ENCODE measurements at places on chromosomes 12 and 14.

DNA sequence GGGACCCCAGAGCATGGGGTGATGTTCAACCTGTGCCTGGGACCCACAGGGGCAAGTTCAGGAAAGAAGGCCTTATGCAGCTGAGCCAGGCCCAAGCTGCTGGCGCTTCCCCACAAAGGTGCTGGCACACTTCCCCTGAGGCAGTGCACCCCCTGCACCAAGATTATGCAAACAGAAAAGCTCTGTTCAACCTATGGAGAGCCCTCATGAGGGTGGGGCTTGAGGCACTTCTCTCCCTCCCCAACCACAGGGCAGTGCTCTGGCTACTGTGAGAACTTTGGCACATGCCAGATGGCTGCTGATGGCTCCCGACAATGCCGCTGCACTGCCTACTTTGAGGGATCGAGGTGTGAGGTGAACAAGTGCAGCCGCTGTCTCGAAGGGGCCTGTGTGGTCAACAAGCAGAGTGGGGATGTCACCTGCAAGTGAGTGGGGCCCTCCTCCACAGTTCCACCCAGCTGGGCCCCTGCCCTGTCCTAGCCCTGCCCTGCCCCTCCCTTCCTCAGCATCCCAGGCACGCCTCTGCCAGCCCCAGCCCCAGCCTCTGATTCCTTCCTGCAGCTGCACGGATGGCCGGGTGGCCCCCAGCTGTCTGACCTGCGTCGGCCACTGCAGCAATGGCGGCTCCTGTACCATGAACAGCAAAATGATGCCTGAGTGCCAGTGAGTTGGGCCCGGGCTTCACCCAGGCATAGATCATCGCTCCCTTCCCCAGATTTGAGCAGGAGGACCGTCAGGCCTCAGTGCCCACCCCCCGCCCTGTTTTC lies 5.5 kb upstream of the NXPH4 start:
- DNase-seq = no peak

GRCh38 chr12:117882181-117882580 lies 86.6 kb downstream of the KSR2 start:
- no peak for DNase-seq

DNA sequence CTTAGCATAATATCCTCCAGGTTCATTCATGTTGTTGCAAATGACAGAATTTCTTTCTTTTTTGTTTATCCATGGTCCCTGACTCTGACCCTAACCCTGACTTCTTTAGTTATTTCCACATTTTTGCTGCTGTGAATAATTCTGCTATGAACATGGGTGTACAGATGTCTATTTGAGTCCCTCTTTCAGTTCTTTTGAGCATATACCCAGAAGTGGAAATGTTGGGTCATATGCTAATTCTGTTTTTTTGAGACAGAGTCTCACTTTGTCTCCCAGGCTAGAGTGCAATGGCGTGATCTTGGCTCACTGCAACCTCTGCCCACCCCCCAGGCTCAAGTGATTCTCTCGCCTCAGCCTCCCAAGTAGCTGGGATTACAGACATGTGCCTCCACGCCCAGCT lies 33.1 kb downstream of the KNTC1 start:
- no peak for DNase-seq

DNA sequence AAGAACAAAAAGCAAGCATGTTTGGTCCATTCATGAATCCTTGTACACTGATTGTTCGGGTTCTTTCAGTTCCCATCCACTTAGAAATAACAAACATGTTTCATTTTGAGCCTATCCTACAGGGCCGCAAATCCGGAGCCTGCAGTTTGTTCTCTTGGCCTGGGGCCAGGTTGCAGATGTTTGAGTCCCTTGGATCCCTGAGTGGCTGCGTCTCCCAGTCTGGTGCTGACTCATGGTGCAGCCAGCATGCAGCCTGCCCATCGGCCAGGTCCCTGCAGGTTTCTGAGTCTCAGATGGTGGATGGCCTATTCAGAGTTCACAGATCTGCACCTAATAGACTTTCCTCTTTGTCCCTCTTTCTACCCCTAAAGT lies 1.9 kb upstream of the DYNC1H1 start:
- no peak for DNase-seq

DNA sequence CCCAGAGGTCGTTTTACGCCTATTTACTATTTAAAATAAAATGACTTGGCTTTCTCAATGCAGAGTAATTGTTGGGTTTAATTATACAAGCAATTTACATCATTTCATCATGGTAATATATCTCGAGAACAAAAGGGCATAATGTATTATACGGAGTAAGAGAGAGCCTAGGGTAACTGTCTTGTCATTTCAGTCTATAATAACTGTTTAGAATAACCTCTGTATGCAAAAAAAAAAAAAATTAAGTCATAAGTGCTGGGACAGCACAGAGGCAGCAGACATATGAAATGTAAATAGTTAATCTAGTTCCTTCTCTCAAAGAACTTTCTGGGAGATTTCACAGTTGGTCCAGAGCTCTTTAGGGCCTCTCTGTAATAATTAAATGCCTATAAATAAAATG lies 284.9 kb downstream of the TMTC2 start:
- no peak for DNase-seq

- no peak for DNase-seq
Observed at GRCh38 chr14:75441728-75442127, 13.9 kb downstream of the JDP2 start.

- DNase-seq = no peak
Observed at GRCh38 chr14:85421186-85421877, 108.6 kb upstream of the FLRT2 start.

- no peak for DNase-seq
Observed at GRCh38 chr14:61513986-61514830, 181.1 kb upstream of the HIF1A start.

DNA sequence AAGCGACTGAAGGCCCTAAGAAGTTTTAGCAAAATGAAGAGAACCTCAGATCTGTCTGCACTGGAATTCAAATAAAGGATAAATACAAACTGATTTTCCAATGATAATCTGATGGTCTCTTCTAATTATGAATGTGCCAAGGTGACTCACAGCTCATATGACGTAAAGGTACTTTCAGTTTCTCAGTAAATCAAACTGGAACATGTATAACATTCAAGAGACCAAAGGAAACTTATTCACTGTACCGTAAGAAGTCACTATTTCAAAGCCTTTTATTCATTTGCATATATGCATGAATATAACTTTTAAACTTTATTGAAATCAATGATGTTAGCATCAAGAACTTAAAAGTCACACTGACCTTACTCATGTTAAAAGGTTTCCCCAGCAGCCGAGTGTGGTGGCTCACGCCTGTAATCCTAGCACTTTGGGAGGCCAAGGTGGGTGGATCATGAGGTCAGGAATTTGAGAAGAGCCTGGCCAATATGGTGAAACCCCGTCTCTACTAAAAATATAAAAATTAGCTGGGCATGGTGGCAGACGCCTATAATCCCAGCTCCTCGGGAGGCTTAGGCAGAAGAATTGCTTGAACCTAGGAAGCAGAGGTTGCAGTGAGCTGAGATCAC lies 52.2 kb downstream of the ATXN2 start:
- no peak for DNase-seq

- no peak for DNase-seq
Observed at GRCh38 chr12:116138781-116139180, 138.7 kb downstream of the MED13L start.

DNA sequence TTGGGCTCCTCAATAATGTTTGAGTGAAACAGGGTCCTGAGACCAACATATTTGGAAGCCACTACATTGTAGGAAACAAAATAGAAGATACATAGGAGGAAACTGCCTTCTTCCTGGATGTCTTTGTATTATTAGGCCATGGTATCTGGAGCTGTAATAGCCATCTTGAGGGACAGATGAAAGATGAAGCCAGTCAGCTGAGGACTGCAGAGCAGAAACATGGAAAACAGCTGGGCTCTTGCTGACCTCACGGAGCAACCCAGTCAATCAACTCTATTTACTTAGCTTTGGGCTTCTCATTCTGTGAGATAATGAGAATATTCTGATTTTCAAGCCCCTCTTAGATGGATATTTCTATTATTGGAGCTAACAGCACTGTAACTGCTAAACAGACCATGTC lies 962.4 kb downstream of the BCL11B start:
- DNase-seq = no peak

DNA sequence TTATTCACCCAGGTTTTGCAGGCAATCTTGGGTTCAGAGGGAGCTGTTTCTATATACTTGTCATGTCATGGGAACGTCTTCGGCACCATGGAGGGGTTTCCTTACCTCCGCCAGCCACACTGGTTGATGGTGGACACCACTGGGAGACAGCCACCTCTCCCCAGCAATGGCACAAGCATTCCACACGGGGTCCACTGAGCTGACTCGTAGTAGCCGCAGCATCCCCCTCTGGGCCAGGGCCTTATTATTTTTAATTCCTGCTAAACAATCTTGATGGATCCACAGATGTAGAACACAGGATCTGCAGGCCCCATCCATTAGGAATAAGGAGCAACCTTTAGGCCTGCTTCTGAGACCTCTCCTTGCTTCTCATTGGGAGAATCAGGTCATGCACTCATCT lies 132.9 kb downstream of the DICER1 start:
- DNase-seq = no peak

- no peak for DNase-seq
Observed at GRCh38 chr14:94483071-94483451, 7.1 kb upstream of the SERPINA9 start.

- no peak for DNase-seq
Observed at GRCh38 chr14:102994689-102995088, 62.7 kb downstream of the CDC42BPB start.

GRCh38 chr12:16984484-16984883 lies 378.5 kb upstream of the LMO3 start:
- DNase-seq = no peak

- DNase-seq = no peak
Observed at GRCh38 chr12:130427381-130427887, 89.7 kb downstream of the PIWIL1 start.

DNA sequence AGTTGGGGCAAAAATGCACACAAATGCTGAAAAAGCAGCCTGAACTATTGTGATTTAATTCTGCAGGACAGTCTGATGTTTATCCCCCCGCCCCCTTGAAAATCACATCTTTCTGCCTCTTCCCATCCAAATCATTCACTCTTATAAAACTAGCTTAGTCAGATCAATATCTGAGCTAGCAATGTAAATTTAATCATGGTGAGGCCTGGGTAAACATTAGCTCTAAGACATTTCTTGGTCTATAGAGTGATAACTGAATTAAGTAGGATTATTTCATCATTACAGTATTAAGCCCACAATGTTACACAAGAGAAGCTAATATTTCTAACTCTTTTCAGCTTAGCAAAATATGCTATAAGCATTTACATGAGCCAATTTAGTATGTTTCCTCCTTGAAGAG lies 9.1 kb upstream of the PCED1B start:
- DNase-seq = no peak

DNA sequence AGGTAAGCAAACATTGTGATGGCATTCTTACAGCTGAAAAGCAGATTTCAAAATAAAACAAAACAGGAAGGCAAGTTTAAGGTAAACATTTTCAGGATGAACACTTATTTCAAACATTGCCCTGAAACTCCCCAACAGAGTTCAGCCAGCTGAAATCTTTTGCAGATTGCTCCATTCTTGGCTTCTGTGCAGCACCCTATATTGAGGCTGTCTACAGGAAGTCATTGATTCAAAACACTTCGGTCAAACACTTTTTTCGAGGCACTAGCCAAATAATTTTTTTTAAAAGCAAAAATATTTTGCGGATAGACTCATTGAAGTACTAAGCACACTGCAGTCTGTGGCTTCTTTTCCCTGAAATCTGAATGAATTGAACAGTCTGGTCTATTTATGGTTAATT lies 318.1 kb upstream of the PDE3A start:
- DNase-seq = no peak

DNA sequence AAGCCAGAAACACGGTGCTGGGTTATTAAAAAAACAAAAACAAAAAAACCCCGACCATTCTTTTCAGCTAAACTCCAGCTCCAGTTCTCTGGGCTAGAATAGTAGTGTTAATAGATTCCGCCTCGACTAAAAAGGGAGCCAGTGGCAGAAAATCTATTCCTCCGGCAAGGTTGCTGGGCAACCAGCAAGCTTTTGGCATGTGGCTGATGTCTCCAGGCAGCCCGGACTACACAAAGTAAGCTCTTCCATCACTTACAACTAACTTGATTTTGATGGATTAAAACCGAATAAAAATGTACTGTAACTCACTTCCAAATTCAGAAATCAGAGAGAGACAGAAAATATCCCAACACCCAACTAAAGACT lies 126.4 kb upstream of the FOXN3 start:
- DNase-seq = no peak

- peak; percentile 52 for DNase-seq
Observed at GRCh38 chr12:116336542-116337065, 59.1 kb upstream of the MED13L start.

GRCh38 chr14:69766984-69767368 lies at the start of gene SRSF5:
Gene SRSF5, plus strand, starts transcription at chr14:69767142. Its CDS starts 1,015 bp downstream, at chr14:69768157.
- DNase-seq = peak; percentile 77

- DNase-seq = no peak
Observed at GRCh38 chr14:89486961-89487360, 69.9 kb upstream of the FOXN3 start.

- DNase-seq = no peak
Observed at GRCh38 chr12:3326156-3326849, 164.7 kb upstream of the PRMT8 start.

DNA sequence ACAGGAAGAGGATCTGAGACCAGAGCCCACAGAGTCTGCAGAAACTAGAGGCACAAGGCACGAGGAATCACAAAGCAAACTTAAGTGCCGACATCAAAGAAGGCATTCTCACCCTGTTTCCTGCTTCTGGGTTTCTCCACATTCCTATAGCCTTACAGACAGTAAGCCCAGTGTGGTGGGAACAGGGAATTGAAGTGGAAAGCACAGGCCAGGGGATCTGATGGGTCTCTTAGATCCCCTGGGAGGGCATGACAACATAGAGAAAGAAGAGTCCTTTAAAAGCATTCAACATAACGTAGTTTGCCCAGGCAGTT lies 75.6 kb upstream of the FRMD6 start:
- no peak for DNase-seq

DNA sequence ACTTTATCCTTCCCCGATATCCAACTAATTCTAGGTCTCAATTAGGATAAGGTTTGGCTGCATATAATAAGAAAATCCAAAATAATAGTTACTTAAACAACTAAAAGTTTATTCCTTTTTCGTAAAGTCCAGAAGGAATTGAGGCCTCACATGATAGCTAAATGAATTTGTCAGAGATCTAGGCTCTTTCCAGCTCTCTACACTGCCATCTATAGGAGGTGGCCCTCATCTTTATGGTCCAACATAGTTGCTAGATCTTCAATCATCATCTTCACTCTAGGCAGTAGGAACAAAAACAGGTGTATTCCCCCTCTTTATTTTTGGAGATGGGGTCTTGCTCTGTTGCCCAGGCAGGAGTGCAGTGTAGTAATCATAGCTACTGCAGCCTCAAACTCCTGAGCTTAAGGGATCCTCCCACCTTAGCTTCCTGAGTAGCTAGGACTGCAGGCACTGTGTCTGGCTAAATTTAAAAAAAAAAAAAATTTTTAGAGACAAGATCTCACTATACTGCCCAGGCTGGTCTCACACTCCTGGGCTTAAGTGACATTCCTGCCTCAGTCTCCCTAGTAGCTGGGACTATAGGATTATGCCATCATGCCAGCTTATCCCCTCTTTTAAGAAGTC lies 46.5 kb upstream of the SAV1 start:
- DNase-seq = no peak

DNA sequence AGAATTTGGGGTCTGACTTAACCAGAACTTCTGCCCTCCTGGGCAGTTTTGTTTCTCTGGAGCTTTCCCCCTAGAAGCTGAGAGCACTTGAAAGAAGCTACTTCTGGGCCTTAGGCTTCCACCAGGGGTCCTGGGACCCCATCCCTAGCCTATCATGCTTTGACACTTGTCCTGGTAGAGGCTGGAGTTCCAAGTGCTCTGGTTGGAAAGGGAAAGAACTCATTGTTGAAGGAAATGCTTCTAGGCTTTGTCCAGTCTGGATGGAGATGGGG lies 1.4 kb upstream of the COL2A1 start:
- DNase-seq = no peak

GRCh38 chr14:98321841-98322240 lies 950.2 kb downstream of the BCL11B start:
- DNase-seq = no peak

Measured in GM12892 (cell line).